ENCODE measurements at places on chromosomes 13 and 19.

DNA sequence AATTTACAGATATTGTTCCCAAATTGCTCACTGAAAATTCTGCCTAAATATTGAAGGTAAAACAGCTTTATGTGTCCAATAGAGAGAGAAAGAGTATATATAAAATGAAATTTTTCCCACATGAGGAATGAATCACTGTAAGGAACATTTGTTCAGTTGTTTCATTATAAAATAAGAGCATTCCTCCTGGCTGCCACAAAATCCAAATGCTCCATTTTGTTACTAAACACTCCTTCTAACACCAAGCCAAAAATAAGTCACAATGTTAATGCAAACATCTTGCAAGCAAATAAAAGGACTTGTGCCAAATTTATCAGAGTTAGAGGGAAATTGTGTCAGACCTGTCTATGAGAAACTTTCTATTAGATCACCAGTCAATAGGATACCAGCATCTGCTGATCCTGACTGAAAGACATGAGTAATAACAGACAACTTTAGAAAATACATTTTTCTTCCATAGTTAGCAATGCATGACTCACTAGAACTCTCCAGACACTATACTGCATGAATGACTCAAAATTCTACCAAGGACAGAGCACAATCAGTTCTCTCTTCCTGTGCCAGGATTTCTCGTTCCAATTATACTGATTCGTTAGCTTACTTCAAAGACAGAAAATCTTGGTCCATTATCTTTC lies 83.5 kb upstream of the FNDC3A start:
- DNase-seq: no peak
- peaks cover 17% of the 10 kb centered on the region for H3K4me1 ChIP-seq
- H3K36me3 ChIP-seq: no peaks in the 10 kb centered on the region
- H3K4me3 ChIP-seq: no peak overlapping the region

GRCh38 chr13:75419656-75420055 lies 62.3 kb downstream of the TBC1D4 start:
- no peak overlapping the region for H3K4me3 ChIP-seq
- H3K27me3 ChIP-seq: no peaks in the 10 kb centered on the region
- peaks cover 18% of the 10 kb centered on the region for H3K4me1 ChIP-seq
- H3K36me3 ChIP-seq: peaks cover 6% of the 10 kb centered on the region
- no peak overlapping the region for H3K27ac ChIP-seq
- DNase-seq: no peak

DNA sequence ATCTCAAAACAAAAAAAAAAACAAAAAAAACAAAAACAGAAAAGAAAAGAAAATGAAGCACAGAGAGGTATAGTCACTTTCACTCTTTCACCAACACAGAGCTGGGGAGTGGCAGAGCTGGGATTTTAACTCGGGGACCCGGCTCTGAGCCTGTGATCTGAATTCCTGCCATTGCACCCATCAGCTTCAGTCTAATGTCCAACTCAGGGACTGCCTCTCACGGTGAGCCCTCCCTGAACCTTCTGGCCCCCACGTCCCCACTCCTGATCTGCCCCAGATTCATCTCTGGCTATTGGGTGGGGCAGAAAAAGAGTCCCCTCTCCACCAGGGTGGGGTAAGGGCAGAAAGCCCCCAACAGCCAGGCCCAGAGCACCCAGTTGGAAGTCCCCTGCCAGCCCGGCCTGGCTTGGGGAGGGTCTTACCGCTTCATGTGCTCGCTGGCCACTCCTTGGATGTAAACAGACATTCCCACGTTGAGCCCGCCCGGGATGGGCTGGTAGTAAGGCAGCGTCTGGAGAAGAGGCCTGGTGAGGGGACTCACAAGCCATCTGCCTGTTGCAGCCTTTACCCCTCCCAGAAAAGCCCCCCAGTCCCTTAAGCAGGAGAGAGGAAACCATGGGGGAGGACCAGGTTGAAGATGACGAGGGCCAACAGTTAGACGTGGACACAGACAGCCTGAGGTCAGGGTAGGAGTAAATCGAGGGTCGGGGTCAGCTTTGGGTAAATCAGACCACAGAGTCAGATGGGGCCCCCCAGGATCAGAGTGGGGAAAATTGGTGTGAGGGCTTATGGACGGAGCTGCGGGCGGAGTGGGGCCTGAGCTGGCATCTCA lies 520 bp downstream of the LGALS4 start:
- H3K36me3 ChIP-seq: peaks cover 91% of the 10 kb centered on the region
- H3K4me3 ChIP-seq: peak overlapping the region; percentile 89
- H3K4me1 ChIP-seq: peaks cover 40% of the 10 kb centered on the region
- H3K27me3 ChIP-seq: no peaks in the 10 kb centered on the region
- no peak for DNase-seq

- no peak overlapping the region for H3K4me3 ChIP-seq
- no peaks in the 10 kb centered on the region for H3K27me3 ChIP-seq
- H3K27ac ChIP-seq: no peak overlapping the region
- H3K36me3 ChIP-seq: no peaks in the 10 kb centered on the region
- H3K4me1 ChIP-seq: no peaks in the 10 kb centered on the region
Measured at GRCh38 chr13:113460599-113460998, 7.3 kb upstream of the ADPRHL1 start.

DNA sequence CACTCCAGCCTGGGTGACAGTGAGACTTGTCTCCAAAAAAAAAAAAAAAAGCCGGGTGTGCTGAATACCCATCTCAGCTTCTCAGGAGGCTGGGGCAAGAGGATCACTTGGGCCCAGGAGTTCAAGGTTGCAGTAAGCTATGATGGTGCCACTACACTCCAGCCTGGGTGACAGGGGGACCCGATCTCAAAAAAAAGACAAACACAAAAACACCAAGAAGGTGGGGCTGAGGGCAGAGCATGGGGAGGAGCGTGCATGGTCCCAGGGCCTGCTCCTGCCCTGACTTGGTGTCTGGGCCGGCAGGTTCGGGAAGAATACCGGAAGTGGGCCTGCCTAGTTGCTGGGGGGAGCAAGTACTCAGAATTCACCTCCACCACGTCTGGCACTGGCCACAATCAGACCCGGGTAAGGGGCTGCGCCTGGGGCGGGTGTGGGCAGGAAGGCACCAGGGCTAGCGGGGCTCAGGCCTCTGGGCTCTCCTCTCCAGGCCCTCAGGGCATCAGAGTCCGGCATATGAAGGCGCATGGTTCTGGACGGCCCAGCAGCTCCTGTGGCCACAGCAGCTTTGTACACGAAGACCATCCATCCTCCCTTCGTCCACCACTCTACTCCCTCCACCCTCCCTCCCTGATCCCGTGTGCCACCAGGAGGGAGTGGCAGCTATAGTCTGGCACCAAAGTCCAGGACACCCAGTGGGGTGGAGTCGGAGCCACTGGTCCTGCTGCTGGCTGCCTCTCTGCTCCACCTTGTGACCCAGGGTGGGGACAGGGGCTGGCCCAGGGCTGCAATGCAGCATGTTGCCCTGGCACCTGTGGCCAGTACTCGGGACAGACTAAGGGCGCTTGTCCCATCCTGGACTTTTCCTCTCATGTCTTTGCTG lies 11.3 kb downstream of the DDX39A start:
- no peak overlapping the region for H3K4me3 ChIP-seq
- H3K27ac ChIP-seq: peak overlapping the region; percentile 66
- no peaks in the 10 kb centered on the region for H3K27me3 ChIP-seq

- H3K27ac ChIP-seq: no peak overlapping the region
- no peaks in the 10 kb centered on the region for H3K27me3 ChIP-seq
- H3K4me3 ChIP-seq: no peak overlapping the region
- DNase-seq: no peak
Measured at GRCh38 chr13:72677431-72677830, 50.0 kb downstream of the MZT1 start.

GRCh38 chr13:72745260-72745659 lies 17.5 kb downstream of the BORA start:
- no peak overlapping the region for H3K4me3 ChIP-seq
- DNase-seq: no peak
- no peak overlapping the region for H3K27ac ChIP-seq
- no peaks in the 10 kb centered on the region for H3K27me3 ChIP-seq
- peaks cover 1% of the 10 kb centered on the region for H3K36me3 ChIP-seq

DNA sequence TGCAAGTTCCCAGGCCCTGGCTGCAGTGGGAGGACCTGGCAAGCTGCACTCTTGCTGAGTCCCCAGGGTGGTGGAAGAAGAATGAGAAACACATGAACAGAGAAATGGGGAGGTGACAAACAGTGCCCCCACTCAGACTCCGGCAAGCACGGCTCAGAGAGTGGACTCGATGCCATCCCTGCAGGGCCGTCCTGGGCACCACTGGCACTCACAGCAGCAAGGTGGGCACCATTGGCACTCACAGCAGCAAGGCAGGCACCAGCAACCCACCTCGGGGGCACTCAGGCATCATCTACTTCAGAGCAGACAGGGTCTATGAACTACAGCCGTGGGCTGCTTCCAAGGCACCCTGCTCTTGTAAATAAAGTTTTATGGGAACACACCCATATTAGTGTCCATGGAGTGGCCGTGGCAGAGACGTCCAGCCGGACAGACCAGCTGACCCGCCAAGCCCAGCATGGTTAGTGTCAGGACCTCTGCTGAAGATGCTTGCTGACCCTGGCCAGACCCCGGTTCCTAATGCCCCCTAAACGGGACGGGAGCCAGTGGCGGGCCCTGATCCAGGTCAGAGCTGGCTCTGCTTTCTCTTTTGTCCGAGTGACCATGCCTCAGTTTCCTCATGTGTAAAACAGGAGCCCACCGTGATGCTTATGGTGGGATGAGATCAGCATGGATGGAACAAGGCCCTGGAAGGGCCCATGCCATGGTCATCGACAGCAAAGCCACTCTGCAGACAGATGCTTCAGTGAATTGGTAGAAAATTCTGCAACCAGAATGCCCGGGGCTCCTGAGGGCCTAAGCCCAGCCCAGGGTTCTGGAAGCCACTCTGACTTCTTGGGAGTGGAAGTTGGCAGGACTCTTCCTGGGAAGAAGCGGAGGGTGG lies 2.1 kb upstream of the F10 start:
- no peaks in the 10 kb centered on the region for H3K4me1 ChIP-seq
- peaks cover 13% of the 10 kb centered on the region for H3K27me3 ChIP-seq

GRCh38 chr19:35354898-35355297 lies 3.4 kb upstream of the FFAR3 start:
- no peaks in the 10 kb centered on the region for H3K36me3 ChIP-seq
- peaks cover 55% of the 10 kb centered on the region for H3K27me3 ChIP-seq
- H3K4me1 ChIP-seq: peaks cover 8% of the 10 kb centered on the region
- no peak overlapping the region for H3K4me3 ChIP-seq

GRCh38 chr13:55576389-55576788 lies 1564.3 kb upstream of the PRR20A start:
- H3K36me3 ChIP-seq: no peaks in the 10 kb centered on the region
- H3K27ac ChIP-seq: no peak overlapping the region
- no peak overlapping the region for H3K4me3 ChIP-seq
- DNase-seq: no peak
- H3K4me1 ChIP-seq: no peaks in the 10 kb centered on the region
- no peaks in the 10 kb centered on the region for H3K27me3 ChIP-seq

- DNase-seq: no peak
- no peaks in the 10 kb centered on the region for H3K27me3 ChIP-seq
- no peak overlapping the region for H3K27ac ChIP-seq
- no peak overlapping the region for H3K4me3 ChIP-seq
- no peaks in the 10 kb centered on the region for H3K4me1 ChIP-seq
- peaks cover 6% of the 10 kb centered on the region for H3K36me3 ChIP-seq
Measured at GRCh38 chr19:5993648-5994358, 15.9 kb upstream of the RANBP3 start.

Measured in Calu3 (cell line).